ENCODE measurements at places on chromosomes 5 and 9.

GRCh38 chr5:77197840-77198554 lies 12.5 kb upstream of the PDE8B start:
- DNase-seq: no peak

GRCh38 chr5:146399481-146399880 lies 47.7 kb upstream of the TCERG1 start:
- peak; percentile 68 for DNase-seq

DNA sequence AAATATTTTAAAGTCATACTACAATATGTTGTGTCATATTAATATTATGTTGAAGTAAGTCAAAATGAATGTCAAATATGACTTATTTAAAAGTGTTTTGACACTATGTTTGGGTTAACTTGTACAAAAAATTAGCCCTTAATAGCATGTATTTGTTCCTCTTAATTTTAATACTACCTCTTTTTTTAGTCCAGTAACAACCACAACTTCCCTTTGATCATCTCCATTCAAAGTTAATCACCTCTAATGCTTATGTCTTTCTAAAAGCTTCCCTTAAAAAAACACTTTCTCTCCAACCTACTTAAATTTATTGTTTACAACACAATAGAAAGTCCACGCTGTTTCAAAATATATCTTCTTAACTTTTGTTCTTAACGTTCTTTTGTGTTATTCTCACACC lies 9.6 kb downstream of the SLCO4C1 start:
- peak; percentile 40 for DNase-seq

- peak; percentile 65 for DNase-seq
These were observed 804 bp downstream of the TTC39B start for GRCh38 chr9:15306068-15306756.

GRCh38 chr5:21646469-21646868 lies 1206.7 kb downstream of the CDH12 start:
- DNase-seq: no peak
